Putamen (tissue), 1 donor: ENCODE measurements at places on chromosomes 12 and 14.

DNA sequence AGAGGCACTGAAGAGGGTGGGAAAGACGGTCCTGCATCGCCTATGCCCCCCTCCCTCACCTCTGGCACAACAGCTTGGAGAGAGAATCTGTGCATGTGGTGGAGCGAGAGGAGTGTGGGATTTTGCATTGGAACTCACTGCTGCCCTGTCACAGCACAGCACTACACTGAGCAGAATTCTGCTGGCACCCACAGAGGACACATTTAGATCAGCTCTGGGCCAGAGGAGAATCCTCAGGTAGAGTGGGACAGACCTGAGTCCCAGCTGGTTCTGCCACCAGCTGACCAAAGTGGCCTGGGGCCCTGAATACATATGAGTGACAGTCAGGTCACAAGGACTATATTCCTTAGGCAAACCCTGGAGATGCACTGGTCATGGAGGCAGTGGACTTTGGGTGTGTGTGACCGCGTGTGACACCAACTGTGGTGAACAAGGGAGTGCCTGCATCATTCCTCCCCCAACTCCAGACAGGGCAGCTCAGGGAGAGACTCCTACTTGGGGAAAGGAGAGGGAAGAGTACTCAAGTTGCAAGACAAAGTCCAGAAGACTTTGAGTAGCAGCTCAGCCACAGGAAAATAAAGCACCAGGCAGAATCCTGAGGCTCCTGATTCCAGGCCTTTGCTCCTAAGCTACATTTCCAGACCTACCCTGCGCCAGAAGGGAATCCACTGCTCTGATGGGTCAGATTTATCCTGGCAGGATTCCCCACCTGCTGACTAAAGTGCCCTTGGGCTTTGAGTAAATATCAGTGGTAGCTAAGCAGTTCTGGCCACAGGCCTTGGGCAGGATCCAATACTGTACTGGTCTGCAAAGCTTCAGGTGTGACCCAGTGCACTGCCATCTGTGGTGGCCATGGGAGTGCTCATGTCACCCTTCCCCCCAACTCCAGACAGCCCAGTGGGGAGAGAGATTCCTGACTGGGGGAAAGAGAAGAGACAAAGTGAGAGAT, 10.6 kb upstream of the ACOT1 start:
- no peak for DNase-seq

GRCh38 chr14:81068176-81068782, 112.9 kb downstream of the TSHR start:
- no peak for DNase-seq

GRCh38 chr12:57019983-57020719, 3.8 kb upstream of the TAC3 start:
- DNase-seq: no peak

DNA sequence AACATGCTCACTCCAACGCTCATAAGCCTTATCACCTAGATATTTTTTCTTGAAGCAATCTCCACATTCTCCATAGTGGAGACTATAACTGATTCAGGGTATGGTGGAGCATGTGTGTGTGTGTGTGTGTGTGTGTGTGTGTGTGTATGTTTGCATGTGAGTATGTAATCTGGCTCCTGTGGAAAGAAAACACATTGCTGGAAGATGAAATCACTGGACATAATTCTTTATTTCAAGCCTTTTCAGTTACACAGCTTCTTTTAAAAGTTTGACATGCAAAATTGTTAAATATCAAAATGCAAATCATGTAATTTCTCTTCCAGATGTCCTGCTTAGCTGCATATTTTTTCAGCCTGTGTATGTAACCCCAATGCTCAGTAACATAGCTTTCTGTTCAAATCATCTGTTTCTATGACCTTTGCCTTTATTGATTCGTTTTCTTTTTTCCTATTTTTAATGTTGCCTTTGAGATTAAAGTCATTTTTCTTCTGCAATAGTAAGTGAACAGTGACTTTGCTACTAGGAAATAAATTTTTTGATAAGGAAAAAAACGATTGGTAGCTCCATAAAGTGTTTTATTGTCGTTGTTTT, 80.5 kb upstream of the BTG1 start:
- DNase-seq: no peak

- DNase-seq: no peak
Measured at GRCh38 chr12:91104812-91105466, 6.4 kb downstream of the LUM start.

DNA sequence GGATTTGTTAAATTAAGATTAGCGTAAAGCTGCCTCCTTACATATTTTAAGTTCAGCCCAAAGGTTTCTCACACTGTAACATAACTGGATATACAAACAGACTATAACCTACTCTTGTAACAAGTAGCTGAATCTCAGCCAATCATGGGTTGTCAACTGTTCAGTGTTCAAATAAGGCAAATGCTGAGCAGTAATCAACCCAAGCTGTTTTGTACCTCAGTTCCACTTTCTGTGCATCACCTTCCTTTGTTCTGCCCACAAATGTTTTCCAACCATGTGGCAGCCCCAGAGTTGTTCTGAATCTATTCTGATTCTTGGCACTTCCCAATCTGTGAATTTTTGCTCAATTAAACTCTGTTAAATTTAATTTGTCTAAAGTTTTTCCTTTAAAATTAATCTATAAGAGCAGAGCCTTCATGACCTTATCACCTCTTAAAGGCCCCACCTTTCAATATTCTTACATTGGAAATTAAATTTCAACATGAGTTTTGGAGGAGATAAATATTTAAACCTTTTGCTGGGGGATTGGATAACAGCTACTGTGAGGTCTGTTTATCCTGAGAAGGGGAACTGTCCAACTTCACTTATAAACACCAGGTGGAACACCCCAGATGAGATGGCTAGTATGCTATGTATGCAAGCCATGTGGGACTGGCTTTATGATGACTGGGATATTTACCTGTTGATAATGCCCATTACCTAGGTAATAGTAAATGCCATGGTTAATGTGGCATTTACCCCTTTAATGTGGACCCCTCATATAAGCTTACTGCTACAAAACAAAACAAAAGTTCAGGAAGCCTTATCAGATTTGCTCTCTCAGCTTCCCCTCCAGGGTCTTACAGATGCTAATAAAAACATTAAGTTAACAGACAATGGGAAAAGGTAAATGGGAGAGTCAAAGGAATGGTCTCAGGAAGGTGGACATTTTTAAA, 42.2 kb upstream of the ARID2 start:
- DNase-seq: no peak

GRCh38 chr12:86914721-86915120, 658.5 kb upstream of the MGAT4C start:
- DNase-seq: no peak

DNA sequence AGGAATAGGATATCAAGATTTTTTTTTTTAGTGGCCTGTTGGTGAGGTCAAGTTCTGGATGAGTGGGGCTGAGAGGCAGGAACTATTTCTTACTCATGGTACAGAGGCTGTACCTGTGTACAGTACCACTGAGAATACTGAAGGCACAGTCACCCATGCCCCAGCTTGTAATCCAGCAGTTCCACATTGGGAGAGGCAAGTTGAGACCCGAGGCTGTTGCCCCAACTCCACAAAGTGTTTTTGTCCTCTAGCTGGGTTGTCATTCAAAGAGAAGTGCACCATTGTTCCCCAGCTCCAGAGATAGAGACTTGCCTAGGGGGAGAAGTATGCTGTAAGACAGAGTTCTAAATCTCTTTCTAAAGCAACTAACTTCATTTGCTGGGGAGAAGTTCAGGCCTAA, 38.7 kb downstream of the ARID2 start:
- DNase-seq: no peak

DNA sequence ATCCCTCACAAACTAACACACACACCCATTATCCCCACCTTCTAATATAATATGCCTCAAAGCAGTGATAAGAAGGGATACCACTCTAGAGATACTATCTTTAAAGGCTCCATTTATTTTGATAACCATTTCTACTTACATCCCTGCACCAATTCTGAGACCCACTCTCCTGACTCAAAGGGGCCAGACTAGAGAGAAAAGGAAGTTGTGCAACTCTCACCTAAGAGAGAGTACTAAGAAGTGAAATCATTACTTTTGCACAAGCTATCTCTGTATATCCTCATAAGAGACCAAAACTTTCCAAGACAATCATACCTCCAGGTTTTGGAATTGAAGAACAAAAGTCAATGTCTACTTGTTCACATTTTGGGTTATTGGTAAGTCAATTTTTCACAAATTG, 45.4 kb upstream of the USP15 start:
- DNase-seq: no peak

- DNase-seq: peak; percentile 98
Measured at GRCh38 chr14:44897041-44897844, 64.5 kb downstream of the KLHL28 start.

- DNase-seq: no peak
Measured at GRCh38 chr12:107372229-107372658, 278.9 kb upstream of the CRY1 start.

- DNase-seq: no peak
Measured at GRCh38 chr12:9345171-9345570, 137.0 kb upstream of the PZP start.

DNA sequence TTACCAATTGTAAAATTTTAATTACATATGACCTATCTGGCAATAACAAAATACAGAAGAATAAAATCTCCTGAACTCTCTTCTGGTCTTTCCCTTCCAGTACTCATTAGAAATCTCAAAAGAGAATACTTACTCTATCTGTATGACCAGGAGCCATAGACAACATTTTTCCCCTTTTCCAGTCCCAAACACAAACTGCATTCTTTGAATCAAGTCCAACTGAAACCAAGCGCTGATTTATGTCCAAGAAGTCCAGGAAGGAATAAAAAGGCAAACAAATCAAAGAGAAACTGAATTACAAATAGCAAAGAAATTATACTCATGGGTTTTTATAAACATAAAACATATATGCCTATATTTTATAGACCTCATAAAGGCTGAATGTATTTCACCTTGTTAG, 46.7 kb downstream of the EML5 start:
- DNase-seq: no peak

- DNase-seq: peak; percentile 14
Measured at GRCh38 chr12:16347391-16348298, at the start of gene MGST1. MGST1 (plus strand) TSS chr12:16347645; CDS start chr12:16354253, 6,608 bp downstream.

DNA sequence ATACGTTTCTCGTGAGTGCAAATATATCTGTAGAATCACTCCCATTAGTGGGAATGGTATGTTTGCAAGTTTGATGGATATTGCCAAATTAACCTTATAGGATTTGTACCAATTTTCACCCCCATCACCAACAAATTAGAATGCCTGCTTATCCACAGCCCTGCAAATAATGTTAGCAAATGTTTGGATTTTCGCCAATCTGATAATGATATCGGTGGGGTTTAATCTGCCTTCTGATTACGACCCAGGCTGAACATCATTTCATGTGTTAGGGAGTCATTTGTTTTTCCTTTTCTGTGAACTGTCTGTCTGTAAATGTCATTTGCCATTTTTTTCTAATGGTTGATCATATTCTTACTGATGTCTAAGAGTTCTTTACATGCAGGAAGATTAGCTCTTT, 4.1 kb upstream of the DAZAP2 start:
- no peak for DNase-seq

- DNase-seq: peak; percentile 84
Measured at GRCh38 chr12:49232940-49233841, 31.7 kb upstream of the TUBA1C start.

DNA sequence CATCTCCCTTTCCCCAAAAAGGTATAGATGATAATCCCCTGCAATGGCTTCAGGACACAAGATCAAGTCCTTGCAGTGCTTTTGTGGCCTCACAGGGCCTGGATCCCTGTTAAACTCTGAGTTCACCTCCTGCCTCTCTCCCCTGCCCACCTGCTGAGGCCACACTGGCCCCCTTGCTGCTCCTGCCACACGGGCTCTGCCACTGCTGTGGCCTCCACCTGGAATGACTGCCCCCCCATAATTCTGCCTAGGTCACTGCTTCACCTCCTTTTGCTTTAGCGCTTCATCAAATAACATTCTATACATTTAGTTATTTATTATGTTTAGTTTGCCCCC, 653 bp upstream of the IFI27 start:
- no peak for DNase-seq

DNA sequence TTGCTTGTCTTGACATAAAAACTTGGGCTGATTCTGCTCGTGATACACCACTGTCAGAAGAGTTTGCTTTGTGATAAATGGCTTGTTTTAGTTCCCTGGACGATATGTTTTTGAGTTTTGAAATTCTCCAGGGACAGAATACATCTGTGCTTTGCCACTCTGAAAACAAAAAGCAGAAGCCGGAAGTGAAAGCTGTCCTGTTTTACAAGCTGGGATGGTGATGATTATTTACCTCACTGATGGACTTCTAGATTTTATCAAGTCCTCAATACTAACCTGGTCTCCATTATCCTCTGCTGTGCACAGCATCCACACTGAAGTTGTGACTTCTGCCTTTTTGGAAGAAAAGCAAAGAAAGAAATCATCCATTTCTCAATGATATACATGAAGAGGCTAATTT, 251.6 kb downstream of the TRHDE start:
- DNase-seq: no peak

DNA sequence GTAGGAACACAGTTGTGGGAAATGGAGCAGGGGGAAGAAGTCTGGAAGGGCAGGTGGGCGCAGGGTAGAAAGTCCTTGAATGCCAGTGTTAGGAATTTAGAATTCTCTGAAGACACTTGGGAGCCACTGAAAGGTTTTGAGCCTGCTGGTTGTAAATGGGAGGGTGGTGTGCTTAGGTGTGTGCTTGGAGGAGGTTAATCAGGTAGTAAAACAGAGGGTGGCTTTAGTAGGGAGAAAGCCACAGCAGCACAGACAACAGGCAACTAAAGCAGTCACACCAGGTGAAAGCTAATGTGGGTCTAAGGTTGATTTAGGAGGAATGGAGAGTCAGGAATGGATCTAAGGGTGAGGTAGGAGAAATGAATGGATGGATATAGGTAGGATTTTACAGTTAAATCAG, 385.0 kb downstream of the ZFP36L1 start:
- no peak for DNase-seq

DNA sequence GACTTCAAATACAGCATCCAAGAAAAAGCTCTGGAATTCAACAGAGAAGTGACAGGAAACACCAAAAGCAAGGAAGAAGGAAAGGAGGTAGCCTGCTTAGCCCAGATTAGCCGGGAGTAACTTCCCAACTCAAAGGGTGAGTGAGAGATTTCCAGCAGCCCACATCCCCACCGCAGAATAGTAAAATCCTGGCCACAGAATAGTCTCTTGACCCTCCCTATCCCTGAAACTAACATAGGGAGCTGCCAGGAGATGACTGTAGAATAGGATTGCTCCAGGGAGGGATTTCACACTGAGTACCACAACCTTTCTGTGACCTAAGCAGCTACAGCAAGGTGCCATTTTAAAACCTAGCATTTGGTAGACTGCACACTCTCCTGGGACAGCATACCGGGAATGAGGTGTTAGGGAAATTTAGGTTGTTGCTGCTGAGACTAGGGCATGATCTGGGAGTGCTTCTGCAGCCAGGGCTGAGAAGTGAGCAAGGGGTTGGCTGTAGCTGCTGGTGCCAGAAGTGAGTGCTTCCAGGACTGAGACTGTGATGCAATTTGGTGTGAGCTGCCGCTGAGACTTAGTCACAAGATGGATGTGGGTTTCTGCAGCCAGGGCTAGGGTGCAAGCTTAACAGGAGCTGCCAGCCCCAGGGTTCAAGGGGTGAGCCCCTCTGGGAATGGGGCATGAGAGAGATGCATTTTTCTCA, 66.0 kb downstream of the TMTC3 start:
- DNase-seq: no peak

- DNase-seq: no peak
Measured at GRCh38 chr12:48826209-48826855, 8.0 kb downstream of the CACNB3 start.
